ENCODE measurements at places on chromosomes 11 and 22.

- DNase-seq = no peak
These were observed 43.2 kb downstream of the SLCO2B1 start for GRCh38 chr11:75194147-75194546.

- no peak for DNase-seq
These were observed 4.8 kb upstream of the SLC3A2 start for GRCh38 chr11:62875698-62876478.

DNA sequence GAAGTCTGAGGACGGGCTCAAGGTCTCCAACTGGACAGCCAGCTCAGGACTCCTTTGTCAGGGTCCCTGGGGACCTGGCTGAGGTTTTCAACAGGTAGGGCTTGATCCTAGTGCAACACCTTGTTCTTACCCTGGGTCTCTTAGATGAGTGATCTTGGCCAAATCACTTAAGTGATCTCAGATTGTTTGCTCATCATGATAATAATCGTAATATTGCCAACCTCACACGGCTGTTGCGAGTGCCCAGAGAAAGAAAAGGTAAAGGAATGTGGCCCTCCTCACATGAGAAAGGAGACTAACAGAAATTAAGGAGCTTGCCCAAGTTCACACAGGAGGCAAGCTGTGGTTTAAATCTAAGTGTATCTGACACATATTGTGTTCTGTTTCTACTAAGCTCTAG, 28.5 kb downstream of the POU2AF3 start:
- DNase-seq = no peak

DNA sequence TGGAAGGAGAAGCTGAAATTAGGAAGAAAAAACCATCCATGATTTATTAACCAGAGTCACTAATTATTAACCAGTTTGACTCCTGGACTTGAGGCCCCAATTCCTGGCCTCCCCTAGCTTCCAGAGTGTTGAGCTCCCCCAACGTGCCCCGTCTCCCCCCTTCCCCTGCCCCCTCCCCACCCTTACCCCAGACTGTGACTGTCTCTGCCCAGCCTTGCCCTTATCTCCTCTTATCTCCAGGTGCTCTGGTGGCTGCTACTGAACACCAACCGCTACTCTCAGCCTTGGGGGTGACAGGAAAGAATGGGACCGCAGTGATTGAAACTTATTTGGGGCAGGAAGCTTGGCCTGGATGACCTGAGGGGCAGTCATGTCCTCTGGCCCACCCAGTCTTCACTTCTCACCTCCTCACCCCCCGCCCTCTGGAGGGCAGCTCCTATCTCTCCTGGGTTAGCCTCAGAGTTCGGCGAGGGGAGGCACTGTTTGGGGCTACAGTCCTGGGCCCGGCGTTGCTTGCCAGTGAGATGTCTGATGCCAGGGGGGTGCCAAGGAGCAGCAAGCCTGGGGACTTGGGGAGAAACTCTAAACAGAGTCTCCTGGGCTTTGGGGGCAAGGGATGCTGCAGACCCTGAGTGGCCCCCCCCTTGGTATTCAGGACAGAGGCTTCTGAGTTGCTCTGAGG, 15.5 kb downstream of the NECTIN1 start:
- no peak for DNase-seq

DNA sequence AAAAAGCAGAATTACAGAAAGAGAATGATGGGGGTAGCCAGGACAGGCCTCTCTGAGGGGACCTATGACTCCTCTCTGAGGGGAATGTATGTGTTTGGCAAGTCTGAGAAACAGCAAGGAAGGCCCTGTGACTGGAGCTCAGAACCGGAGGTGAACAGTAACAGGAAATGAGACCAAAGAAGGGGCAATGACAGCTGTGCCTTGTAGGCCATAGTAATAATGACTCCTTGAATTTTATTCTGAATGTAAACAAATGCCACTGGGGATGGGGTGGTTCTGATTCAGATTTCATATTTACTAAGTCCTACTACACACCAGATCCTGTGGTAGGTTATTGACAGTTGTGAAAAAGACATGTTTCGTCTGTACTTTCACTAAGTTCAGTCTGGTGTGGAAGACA, 52.8 kb upstream of the APOA1 start:
- DNase-seq = no peak

GRCh38 chr22:16387088-16387487, 205.5 kb downstream of the CCT8L2 start:
- no peak for DNase-seq

DNA sequence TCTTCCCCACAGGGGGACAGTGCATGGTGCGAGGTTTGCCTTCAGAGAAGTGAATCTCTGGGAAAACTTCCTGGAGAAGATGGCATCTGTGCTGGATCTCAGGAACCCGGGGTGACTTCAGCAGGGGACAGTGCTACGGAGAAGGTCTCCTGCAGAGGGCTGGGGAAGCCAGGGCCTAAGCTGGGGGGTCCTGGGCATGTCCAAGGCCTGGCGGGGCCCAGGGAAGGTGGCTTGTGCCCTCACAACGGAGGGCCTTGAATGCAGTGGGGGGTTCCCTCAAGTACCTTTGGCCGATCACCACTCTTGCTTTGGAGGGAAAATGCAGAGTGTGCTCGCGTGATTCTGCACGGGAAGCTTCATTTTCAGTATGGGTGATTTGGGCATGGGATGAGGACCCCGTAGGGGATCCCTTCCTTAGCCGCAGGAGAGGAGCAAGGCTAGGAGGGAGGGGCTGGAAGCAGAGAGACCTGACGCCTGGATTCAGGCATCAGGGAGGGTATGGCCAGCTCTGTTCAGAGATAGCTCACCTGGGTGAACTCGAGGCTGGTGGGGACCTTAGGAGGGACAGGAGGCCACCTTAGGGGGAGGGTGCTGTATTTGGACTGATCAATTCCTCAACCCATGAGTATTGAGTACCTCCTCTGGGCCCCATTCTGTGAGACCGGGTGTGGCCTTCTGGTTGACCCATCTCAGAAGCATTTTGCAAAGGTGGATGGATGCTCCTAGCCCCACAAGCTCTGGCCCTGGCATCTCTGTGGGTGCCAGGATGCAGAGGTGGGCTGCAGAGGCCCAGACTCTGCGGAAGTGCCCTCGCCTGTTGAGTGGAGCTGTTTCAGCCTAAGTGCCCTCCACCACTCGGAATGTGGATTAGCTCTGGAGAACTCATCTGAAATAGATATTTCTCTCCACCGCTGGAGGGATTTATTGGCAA, 529.4 kb downstream of the TBC1D22A start:
- no peak for DNase-seq

DNA sequence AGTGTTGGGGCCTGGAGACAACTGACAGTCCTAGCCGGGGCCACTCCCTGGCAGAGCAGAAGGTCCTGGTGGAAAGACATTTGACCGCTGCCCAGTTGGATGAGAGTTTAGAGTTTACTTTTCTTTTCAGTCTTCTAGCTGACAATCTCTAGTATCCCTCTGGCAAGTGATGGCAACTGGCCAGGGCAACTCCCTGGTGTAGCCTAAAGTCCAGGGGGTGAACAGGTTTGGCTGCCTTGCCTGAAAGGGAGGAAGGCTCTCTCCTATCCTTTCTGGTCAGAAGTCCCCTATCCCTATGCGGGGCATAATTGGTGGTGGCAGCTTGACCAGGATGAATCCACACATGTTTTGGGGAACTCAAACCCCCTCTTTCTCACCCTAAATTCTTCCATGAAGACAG, 16.8 kb upstream of the MSANTD2 start:
- DNase-seq = no peak

- DNase-seq = no peak
These were observed 25.9 kb downstream of the CAT start for GRCh38 chr11:34464591-34465051.

- DNase-seq = no peak
These were observed 22.9 kb downstream of the AMBRA1 start for GRCh38 chr11:46570790-46571398.

DNA sequence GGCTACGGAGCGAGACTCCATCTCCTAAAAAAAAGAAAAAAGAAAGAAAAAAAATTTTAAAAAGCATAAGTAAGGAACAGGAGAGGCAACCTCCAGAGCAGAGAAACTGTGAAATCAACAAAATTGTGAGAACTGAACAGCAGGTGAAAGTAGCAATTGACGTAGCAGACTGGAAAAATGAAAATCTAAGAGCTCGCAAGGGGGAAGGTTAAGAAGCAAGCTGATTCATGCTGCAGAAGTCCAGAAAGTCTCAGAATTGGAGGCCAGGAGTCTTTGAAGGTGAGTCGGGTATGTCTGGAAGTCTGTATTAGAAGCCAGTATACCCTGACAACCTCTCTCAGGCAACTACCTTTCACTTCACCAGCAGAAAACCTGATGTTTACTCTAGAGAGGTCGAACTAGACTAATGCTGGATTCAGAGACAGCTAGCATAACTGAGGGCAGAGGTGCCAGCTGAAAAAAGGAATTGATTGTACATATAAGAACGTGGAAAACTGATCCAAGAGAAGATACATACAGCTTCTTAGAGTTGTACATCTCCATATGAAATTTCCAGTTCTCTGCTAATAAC, 161.5 kb downstream of the WNT11 start:
- no peak for DNase-seq

- DNase-seq = no peak
These were observed 41.2 kb upstream of the LYVE1 start for GRCh38 chr11:10609636-10610035.

GRCh38 chr22:44639891-44640617, 62.0 kb upstream of the PRR5 start:
- DNase-seq = no peak

DNA sequence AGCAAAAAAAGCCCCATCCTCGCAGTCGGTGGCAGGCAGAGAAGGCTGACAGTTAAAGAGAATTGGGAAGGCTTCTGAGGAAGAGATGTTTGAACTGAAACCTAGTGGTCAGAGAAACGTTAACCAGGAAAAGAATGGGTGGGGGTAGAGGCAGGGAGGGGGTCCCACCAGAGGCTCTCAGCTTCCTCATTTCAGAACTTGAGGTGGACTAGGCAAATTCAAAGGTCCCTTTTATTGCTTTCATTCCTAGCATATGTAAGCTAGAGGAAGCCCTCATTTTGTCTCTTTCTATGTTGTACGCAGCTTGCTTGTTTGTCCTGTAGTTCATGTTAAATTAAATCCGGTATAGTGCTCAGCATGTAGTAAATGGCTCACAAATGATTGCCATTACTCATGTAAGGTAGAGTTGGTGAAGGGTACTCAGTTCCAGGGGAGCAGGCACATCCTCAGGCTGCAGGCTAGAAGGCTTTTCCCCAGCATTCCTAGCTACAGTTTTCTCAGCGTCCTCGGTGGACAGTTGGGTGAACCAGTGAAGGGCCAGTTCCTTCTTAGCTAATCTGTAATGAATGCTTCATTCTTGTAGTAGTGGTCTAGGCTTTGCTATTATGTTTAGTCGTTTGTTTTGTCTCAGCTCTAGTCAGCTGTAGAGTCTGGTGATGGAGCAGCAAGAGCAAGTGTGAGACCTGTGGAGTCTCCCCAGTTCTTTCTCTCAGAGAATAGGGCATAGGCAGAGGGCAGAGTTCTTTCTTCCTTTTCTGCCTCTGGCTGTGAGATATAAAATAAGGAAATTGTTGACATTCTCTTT, 58.6 kb downstream of the UVRAG start:
- DNase-seq = no peak

- DNase-seq = no peak
These were observed 40.8 kb upstream of the MYO18B start for GRCh38 chr22:25701056-25701780.

GRCh38 chr11:18615628-18616392, 16.2 kb downstream of the MISFA start:
- DNase-seq = no peak

DNA sequence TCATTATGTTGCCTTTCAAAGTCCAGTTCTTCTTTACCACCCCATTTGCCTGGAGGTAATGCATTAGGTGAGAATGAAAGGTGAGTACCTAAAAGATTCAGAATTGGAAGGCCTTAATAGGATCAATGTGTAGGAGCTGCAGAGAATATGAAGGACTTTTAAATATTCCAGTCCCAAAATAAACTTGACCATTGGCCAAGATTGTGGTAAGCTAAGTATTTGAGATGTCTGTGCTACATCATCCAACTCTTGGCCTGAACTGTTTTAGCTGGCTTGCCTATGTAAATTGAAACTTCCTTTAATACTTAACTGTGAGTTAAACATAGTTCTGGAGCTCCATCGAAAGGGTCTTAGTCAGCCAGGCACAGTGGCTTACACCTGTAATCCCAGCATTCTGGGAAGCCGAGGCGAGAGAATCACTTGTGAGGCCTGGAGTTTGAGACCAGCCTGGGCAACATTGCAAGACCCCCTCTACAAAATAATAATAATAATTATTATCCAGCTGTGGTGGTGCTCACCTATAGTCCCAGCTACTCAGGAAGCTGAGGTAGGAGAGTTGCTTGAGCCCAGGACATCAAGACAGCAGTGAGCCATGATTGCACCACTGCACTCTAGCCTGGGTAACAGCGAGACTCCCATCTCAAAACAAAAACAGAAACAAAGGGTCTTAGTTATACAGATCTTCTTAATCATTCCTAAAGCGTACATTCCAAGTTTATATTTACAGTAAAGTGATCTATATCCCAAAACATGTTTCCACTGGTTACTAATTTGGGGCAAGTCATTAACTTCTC, 29.8 kb downstream of the MTMR3 start:
- DNase-seq = no peak

GRCh38 chr11:76480241-76480640, 35.4 kb downstream of the EMSY start:
- DNase-seq = no peak

DNA sequence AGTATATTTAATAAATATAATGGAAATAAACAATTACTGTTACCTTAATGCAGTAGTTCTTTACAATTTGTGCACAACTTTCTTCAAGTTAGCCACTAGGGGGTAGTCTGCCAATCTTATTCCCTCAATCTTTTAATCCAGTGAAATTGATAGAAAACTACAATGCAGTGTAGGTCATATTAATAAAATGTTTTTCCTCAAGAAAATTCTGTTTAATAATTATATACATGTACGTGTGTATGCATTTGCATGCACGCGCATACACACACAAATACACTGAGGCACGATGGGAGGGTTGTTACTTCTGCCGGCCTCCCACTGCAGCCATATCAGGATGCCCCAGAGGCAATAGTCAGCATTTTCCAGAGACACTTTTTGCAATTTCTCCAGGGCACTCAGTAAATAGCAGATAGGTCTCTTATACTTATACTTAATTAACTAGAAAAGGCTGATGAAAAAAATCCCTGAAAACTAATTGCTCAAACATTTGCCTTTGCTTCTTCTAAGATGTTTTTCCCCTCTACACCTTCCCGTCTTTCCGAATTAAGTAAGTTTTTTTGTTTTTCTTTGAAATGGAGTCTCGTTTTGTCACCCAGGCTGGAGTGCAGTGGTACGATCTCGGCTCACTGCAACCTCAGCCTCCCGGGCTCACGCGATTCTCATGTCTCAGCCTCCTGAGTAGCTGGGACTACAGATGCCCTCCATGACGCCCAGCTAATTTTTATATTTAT, 3.1 kb downstream of the GAB2 start:
- DNase-seq = no peak

GRCh38 chr11:62269654-62270278, at the start of gene SCGB2A2:
Gene SCGB2A2 (plus strand): TSS chr11:62270158. CDS start chr11:62270217, 59 bp downstream.
- DNase-seq = no peak

DNA sequence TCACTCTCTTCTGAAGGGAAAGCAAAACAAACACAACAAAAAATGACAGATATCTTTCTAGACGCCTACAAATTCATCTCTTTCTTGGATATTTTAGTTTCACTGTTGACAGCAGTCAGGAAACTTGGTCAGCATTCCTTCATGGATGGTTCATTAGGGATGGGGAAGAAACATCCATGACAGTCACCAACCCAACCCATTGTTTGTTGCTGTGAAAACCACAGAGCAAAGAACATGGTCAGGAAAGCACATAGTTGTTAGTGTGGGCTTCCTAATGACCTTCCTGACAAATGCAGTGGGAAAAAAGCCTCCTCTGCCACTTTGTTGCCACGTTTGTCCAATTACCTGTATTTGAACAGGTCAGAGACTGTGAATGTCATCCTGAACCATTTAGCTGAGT, 139.8 kb upstream of the SNX19 start:
- DNase-seq = no peak

- no peak for DNase-seq
These were observed 71.6 kb downstream of the C11orf58 start for GRCh38 chr11:16809886-16810668.

All from esophagus squamous epithelium (tissue), 5 donors.